ENCODE measurements at places on chromosomes 1 and 21. TPM values are rescaled to one million over a fixed set of nuclear protein-coding genes. Genes with fewer than 3 reads are reported as not detected.

DNA sequence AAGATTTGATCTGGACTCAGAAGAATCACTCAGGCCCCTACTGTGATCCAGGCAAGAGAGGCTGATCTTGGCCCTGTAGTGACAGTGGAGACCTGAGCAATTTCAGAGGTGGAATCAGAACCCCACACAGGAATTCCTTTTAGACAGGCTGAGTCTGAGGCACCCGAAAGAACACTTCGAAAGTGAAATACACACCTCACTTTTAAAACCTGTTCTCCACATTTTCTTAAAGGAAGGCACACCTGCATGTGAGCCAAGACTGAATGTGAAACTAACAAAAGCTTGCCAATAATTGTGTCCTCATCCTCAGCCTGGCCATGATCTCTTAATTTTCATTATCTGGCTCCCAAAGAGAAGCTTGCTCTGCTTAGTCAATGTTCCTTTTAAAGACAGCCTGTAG, 32.2 kb downstream of the SIPA1L2 start:
- no peak overlapping the region for H3K4me3 ChIP-seq
- no peak for DNase-seq
- no peaks in the 10 kb centered on the region for H3K27me3 ChIP-seq
- H3K4me1 ChIP-seq = peaks cover 5% of the 10 kb centered on the region
- H3K36me3 ChIP-seq = no peaks in the 10 kb centered on the region

KRTAP11-1 gene
- total RNA-seq = not detected

OR2M5 gene
- not detected for total RNA-seq

VASH2 gene
- 1.7 TPM for total RNA-seq

TAS1R1 gene
- total RNA-seq = not detected

RGL1 gene
- total RNA-seq = 0.92 TPM

FCAMR gene
- not detected for total RNA-seq
